AG09319 (cell line): ENCODE measurements at places on chromosomes 3 and 15.

DNA sequence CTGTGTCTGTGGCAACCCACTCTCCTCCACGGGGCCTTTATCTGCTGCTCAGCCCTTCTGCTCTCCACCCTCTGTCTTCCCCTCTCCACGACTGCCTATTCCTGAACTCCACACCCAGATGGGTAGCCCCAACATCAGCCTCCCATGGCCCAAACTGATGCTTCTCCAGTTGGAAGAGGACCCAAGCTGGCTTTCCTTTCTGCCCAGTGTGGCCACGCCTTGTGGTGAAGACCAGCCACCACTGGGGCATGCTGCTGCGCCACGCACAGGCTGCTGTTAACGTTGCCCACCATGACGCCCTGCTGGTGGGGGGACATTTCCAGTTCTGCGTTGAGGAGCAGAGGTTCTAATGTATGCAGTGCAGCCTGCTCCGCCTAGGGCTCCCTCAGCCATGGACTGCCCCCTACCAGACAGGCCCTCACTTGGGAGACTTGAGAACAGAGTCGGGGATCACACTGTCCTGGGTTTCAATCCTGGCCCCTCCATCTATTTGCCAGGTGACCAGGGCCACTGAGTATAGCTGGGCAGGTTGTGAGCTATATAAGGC, 26.9 kb downstream of the CFAP100 start:
- no peak for DNase-seq

DNA sequence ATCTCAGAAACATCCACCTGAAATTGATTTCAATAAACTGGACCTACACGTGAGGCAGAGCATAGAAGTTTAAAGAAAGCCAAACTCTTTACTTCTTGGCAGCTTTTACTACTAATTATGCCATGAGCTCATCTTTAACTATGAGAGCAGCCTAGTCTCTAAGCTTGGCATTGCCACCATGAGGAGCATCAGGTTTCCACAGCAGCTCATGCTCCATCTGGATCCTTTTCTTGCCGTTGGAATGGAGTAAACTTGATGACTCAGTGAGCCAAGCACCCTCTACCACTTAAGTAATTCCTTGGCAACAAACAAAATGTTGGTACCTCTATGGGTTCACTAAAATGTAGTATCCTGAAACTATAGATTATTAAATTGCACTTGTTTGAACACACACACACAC, 583.2 kb downstream of the EPHA3 start:
- no peak for DNase-seq

DNA sequence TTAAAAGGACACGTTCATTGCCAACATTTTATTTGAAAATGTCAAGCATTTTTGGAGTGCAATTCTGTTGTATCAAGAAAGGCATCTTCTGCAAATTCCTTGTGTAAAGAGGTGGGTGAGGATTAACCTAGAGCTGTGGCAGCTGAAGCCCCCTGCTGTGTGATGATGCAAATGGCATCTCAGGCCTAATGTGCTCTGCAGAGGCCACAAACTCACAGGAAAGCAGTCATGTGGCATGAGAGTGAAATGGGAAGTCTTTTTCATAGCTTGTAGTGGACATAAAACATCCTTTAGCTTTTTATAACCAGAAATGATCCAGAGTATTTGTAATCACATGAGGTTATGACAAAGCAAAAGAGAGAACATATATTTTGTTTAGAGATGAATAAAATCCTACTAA, 6.4 kb downstream of the CADM2 start:
- no peak for DNase-seq

GRCh38 chr3:115208066-115208750, 61.1 kb upstream of the ZBTB20 start:
- DNase-seq = no peak

DNA sequence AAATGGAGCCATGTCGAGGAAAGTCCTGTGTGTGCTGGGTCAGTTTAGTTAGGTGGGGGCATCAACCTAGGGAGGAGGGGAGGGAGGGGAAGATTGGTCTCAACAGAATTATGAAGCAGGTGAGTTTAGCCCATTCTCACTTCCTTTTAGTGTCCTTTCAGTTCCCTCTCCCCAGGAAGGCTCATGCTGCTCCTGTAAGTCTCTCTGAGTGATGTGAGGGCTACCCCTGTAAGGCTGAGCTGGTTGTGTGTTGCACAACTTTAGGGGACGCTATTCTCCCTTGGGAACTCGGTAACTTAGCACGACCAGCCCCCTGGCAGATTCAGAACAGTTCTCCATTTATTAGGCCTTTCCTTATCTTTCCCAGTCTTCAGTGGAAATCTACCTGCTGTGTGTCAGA, 21.2 kb downstream of the IL5RA start:
- DNase-seq = no peak

GRCh38 chr3:188349933-188350332, 196.0 kb downstream of the LPP start:
- no peak for DNase-seq

DNA sequence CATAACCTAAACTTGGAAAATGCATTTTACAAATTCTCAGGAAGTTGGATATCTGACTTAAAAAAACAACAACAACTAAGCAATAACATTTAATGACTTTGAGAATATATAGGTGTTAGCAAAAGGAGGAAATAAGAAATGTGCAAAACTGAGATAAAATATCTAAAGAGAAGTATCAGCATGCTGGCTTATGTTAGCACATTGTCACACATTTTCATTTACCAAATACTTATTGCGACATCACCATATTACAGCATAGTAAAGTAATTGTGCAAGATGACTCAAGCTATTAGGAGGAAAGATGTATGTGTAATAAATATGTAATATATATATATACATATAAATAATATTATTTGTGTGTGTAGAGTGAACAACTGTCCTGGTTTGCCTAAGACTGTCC, 9.2 kb downstream of the PTX3 start:
- DNase-seq = no peak

DNA sequence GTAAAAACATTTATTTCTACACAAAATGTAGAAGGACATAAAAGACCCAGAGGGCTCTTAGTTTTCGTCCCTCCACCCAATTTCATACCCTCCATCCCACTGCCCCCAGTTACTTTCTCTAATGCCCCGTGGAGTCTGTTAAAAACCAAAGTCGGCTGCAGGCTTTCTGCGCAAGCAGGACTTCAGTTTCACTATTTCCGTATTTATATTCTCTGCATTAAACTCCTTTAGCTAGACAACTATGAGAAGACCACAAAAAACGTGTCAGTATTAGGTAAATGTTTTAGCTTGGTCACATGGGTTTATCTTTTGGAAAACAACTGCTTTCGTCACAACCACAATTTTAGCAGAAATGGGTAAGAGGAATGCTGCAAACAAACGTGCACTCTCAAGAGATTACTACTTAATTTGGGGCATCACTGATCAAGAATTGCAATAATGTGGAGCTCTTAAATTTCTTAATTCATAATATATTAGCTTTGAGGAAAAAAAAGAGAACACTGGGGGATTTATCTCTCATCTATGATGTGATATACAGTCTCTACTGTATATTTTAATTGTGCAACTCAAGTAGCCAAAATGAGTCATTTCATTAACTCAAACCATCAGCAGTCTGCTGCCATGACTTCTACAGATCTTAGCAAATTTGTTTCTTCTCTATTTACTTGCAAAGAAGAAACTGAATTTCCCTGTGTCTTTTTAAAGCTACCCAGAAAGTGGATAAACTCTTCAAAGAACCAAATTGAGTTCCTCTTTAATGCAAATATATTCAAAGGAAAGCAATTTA, 740 bp upstream of the NSMCE3 start:
- DNase-seq = no peak

- no peak for DNase-seq
Observed at GRCh38 chr15:98860281-98861041, 147.1 kb downstream of the PGPEP1L start.

- no peak for DNase-seq
Observed at GRCh38 chr3:66381626-66382025, 119.2 kb downstream of the LRIG1 start.

GRCh38 chr3:38117163-38117716, 19.7 kb downstream of the ACAA1 start:
- DNase-seq = no peak

- no peak for DNase-seq
Observed at GRCh38 chr15:44812029-44812517, 75.7 kb downstream of the TRIM69 start.

DNA sequence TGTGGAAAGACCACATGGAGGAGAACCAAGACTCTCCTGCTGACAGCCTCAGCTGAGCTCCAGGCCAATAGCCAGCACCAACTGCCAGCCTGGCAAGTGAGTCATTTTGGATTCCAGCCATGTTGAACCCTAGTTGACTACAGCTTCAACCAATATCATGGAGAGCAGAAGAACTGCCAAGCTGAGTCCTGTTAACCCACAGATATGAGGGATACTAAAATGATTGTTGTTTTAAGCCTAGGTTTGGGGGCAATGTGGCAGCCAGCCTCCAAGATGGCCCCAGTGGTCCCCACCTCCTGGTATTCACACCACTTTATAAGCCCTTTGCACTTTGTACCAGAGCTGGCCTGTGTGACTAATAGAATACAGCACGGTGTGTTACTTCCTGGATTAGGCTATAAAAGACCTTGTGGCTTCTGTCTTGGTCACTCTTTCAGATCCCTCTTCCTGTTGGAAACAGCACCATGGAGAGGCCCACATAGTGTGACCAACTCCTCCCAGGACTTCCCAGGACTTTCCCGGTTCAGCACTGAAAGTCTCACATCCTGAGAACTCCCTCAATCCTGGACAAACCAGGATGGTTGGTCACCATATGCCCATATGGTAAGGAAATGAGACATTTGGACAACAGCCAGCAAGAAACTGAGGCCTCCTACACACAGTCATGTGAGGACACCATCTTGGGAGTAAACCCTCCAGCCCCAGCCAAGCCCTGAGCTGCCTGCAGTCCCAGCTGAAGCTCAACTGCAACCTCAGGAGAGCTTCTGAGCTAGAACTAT, 32.4 kb upstream of the CDV3 start:
- DNase-seq = no peak

GRCh38 chr3:131485119-131485518, 17.7 kb downstream of the MRPL3 start:
- no peak for DNase-seq

DNA sequence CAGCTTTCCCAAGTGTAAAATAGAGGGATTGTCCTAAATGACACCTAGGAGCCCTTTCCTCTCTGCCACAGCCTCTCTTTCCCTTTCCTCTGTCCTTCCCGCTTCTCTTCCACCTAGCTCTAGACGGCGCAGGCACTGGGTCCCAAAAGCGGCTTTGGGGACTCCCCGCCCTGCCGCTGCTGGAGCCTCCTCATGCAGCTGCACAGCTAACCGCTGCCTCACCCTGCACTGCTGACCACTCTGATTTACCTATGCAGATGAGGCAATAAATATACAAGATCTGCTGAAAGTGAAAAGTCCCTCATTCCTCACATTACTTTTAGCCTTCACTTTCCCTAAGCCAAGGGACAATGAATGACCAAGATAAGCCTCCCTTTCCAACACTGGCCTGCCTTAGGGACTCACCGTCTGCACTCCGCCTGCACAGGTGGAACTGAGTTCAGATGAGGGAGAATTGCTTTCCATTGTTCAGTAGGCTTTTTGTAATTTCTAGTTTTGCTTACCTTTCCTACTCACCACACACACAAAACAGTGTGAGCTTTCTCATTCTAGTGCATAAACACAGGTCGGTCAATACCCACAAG, 197.5 kb upstream of the BCL6 start:
- no peak for DNase-seq

- no peak for DNase-seq
Observed at GRCh38 chr3:119409844-119410243, 53.6 kb downstream of the TMEM39A start.

- no peak for DNase-seq
Observed at GRCh38 chr3:161231861-161232260, 10.8 kb downstream of the NMD3 start.

- no peak for DNase-seq
Observed at GRCh38 chr3:44130249-44130648, 111.4 kb upstream of the TOPAZ1 start.

GRCh38 chr3:190040145-190040544, 80.6 kb downstream of the P3H2 start:
- no peak for DNase-seq

GRCh38 chr15:84398763-84399701, 163.5 kb downstream of the GOLGA6L4 start:
- DNase-seq = no peak

DNA sequence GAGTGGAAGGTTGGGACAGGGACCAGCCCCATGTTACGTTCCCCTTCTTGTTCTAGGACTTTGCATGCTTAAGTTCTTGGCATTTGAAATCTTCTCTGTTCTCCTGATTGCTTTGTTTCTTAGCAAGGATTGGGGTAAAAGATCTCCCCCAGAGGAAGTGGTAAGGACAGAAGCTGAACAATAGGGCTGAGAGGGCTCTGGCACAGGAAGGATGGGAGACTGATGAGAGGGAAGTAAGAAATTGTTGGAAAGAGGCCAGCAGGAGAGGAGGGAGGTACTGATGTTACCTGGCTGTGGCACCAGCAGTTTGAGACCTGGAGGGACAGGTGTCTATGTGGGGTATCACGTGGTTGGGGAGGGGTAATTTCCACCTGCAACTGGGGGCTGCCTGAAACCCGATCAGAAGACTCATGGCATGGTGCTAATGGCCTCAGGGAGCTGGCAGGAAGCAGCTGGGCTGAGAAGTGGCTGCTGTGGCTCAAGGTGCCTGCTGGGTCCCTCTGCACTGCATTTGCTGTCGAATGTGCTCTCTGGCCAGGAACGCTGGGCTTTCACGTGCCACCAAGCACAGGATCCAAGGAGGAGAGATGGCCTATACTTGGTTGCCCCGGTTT, 108.4 kb downstream of the LSM3 start:
- no peak for DNase-seq

- DNase-seq = no peak
Observed at GRCh38 chr3:183880121-183880520, 4.6 kb downstream of the PARL start.

DNA sequence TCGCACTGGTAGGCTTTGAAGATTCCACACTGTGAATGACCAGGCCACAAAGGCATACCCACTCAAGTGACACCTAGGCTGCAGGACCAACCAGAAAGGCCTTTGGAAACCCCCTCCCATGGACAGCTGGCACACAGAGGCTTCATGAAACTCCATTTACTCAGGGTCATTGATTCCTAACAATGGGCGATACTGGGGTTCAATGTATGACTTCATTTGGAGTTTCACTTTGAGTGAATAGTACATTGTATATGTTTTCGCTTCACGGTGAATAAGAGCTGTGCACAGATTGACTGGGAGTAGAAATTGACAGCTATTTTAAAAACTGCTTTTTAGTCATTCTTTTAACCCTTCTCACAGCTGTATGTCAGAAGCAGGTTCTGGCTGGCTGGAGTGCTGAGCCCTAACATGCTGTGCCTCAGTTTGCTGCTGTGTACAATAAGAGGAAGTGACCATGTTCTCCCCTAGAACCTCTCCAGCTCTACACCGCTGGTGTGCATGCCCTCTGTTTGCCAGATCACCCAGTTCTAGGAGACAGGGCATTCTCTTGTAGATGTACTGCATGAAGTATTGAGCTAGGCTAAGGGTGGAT, 15.4 kb upstream of the CX3CR1 start:
- DNase-seq = no peak

GRCh38 chr3:124363476-124363875, 366.8 kb upstream of the UMPS start:
- DNase-seq = no peak

DNA sequence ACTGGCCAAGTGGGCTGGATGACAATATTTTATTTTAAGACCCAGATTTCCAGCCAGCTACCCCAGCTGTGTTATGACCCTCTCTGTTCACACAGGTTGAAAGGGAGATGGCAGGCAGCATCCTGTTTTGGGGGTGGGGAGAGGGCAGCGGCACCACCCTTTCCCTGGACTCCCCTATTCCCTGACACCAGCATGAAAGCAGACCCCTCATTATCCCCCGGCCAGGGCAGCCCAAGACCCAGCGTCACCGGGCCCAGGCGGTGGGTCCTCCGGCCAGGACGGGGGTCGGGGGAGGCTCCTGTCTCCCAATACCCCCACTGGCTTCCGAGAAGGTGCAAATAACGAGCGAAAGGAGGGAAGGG, 127.6 kb upstream of the MEF2A start:
- no peak for DNase-seq
